ENCODE measurements at places on chromosomes 6 and 20.

DNA sequence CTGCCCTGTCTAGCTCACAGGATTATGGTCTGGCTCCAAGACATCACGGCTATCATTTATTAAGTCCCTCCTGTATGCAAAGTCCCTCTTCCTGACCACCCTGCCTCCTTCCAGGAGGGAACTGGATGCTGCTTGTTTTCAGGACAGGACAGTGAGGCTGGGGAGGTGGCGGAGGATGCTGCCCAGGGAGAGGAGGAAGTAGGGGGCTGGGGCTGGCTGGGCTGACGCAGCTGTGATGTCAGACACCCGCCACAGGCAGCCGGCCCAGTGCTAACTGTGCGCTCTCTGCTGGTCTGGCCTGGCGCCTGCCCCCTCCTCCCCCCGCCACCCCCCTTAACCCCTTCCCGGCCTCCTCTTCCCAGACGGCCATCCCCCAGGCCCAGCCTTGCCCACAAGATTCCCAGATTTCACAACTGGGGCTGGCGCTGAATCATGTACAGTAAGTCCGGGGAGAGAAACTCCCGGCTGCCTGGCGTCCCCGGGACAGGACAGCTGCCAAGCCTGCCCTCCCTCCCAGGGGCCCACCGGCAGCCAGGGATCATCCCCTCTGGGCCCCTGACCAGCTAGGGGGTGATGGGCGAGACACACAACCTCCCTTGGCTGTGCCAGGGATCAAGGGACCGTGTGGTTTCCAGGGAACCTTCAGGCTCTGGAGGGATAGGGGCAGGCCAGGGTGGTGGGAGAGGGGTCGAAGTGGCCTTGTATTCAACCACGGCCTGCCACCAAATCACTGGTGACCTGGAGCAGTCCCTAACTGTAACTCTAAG, 118.1 kb downstream of the CEBPB start:
- DNase-seq: no peak

DNA sequence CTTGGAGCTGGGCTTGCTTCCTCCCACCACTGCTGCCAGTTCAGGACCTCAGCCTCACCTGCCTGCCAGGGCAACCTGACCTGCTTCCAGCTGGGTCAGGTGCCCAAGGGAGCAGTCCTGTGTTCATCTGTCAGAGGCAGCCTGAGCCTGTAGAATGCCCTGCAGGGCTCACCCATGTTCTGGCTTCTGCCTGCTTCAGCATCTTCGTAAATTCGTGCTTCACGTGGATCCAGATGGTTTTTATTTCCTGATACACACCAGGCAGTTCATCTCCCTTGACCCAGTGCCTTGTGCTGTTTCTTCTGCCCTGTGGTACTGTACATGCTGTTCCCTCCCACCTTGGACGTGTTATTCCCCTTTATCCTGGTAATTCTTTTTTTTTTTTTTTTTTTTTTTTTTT, 50.2 kb downstream of the ARID1B start:
- DNase-seq: no peak

DNA sequence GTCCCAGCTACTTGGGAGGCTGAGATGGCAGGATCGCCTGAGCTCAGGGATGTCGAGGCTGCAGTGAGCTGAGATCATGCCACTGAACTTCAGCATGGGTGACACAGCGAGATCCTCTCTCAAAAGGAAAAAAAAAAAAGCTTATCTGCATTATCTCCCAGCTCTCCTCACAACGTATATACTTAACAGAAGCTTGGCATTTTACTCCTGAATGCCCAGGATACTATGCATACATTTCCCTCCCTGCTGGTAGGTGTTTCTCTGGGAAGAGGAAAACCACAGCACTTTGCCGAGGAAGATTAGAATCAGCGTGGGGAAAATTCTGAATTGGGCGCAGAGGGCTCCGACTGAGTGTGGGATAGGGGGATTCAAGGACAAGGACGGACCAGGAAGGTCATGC, 800.6 kb downstream of the DHX35 start:
- DNase-seq: no peak

- DNase-seq: no peak
Measured at GRCh38 chr6:83463886-83464285, 33.0 kb upstream of the ME1 start.

- no peak for DNase-seq
Measured at GRCh38 chr6:2734488-2735166, 16.1 kb downstream of the MYLK4 start.

GRCh38 chr6:153059757-153060156, 57.2 kb upstream of the MTRF1L start:
- no peak for DNase-seq

GRCh38 chr6:82056567-82056966, 191.0 kb downstream of the IBTK start:
- no peak for DNase-seq

GRCh38 chr6:110053395-110054240, 75.5 kb downstream of the GPR6 start:
- DNase-seq: peak; percentile 23

- no peak for DNase-seq
Measured at GRCh38 chr6:44481760-44482159, 94.3 kb downstream of the CDC5L start.

DNA sequence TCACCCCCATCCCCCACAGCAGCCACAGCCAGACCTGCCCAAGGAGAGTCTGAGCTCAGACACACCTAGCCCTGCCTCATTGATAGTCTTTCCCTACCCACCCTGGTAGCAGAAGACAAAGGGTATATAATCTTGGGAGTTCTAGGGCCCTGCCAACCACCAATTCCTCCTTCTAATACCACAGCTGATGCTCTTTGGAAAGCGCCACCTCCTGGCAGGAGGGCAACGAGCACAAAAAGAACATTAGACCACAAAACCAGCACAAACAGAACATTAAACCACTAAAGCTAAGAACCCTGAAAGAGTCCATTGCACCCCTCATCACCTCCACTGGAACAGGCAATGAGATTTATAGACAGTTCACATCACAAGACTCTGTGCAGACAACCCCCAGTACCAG, 195.8 kb upstream of the FUT9 start:
- no peak for DNase-seq

- DNase-seq: no peak
Measured at GRCh38 chr20:58678806-58679205, 13.8 kb upstream of the NPEPL1 start.

DNA sequence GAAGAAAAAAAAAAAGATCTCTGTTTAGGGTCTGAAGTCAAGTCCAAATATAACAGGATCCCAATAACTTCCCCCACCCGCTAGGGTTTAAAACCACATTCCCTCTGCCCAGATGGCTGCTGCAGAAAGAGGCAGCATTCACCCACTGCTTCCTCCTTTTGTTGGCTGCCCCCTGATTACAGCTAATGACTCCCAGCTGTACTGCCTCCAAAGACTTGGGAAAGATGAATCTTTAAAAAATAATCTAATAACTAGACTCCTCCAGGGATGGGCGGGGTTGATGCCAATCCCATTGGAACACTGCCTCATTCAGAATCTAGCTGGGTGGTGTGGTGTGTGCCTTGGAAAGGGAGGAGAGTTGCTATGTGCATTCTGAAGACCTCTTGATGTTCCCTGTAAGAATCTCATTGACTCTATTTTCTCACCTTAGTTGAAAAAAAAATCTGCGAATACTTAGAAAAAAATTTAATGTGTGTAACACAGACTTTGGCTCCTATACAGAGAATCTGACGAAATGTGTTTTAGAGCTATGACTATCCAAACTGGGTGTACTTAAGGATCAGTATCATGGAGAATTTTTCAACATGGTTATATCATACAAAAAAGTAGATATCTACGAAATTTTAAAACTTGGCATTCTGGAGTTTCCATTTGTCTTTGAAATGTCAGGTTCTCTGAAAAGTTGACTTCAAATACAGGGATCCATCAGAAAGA, 174.0 kb downstream of the RNF144B start:
- DNase-seq: no peak

DNA sequence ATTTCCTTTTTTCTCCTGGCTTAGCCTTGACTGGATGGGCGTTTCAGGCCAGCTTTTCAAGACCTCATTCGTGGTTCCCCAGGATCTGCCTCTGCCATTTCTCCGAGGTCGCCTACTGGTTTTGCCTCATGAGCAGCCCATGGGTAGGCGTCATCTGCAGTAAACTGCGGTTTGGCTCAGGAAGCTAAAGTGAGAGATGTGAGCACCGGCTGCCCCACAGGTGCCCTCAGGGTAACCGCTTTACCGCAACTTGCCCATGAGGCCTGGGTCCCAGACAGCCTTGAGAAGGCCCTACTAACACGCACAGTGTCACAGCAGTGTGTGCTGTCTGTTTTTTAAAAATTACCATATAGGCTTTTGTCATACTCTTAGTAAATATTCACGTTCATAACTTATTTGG, 53.4 kb upstream of the TBXT start:
- no peak for DNase-seq

DNA sequence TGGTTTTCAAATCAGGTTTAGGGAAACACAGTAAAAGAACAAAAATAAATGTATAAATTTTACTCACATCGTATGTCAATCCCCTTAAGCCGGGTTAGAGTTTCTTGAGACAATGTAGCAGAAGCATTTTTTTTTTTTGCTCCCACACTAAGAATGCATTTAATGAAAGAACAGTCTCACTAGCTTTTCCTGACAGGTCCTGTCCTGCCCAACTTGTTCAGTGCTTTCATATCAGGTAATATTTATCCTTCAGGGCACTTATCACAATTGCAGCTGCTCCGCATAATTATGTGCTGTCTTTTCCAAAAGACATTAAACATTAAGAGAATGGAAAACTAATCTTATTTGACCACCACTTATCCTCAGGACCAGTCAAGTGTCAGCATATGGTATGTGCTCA, 632.0 kb downstream of the HTR1B start:
- DNase-seq: no peak

- no peak for DNase-seq
Measured at GRCh38 chr20:51801122-51801822, 1.0 kb downstream of the SALL4 start.

DNA sequence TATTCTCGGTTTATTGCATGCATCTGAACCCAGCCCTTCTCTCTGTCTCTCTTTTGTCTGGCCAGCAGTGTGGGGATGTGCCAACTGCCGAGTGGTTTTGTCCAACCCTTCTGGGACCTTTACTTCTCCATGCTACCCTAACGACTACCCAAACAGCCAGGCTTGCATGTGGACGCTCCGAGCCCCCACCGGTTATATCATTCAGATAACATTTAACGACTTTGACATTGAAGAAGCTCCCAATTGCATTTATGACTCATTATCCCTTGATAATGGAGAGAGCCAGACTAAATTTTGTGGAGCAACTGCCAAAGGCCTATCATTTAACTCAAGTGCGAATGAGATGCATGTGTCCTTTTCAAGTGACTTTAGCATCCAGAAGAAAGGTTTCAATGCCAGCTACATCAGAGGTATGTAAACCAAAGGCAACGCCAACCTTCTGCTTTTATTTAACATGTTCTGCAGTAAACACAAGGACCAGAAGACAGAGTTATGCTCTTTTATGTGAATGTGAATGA, 65.8 kb downstream of the ADGRG6 start:
- DNase-seq: no peak

GRCh38 chr6:45420083-45420908, 42.6 kb upstream of the SUPT3H start:
- DNase-seq: peak; percentile 27

DNA sequence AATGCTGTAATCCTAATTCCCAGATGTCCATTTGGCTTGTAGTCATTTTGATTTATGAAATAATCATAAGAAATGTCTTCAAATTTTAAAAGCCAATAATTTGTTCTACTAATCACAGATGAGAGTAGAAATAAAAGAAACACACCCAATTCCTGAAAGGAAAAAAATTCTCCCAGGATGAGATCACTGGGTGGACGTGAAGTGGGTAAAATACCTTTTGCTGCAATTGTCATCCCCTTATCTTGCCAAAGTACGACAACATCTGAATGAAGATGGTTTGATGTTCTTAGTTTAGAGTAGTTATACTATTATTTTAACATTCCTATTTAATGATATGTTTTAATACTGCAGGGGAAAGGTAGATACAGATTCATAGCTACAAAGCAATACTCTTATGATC, 33.7 kb downstream of the MTHFD1L start:
- DNase-seq: no peak

- DNase-seq: no peak
Measured at GRCh38 chr20:35515949-35516645, 13.4 kb downstream of the C20orf173 start.

GRCh38 chr6:105839266-105839665, 246.9 kb upstream of the PRDM1 start:
- no peak for DNase-seq

DNA sequence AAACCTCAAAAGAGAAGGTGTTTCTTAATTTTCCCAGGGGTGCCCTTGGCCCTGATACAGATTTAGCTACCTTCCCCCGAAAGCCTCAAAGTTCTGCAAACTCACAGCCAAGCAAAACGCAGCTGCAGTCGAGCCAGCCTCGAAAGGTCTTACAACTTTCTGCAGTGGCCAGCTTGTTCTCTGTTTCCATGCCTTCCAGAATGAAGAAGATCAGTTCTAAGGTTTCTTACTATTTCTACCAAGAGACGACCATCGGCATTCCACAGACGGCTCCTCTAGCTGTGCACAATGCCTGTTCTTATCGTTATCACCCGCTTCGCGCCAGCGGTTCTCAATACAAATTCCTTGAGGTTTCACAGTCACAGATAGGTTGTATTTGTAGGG, 28.5 kb upstream of the CCR6 start:
- DNase-seq: no peak

- DNase-seq: no peak
Measured at GRCh38 chr20:10423735-10424134, 10.3 kb downstream of the MKKS start.

GRCh38 chr6:148711833-148712654, 34.8 kb upstream of the UST start:
- no peak for DNase-seq

DNA sequence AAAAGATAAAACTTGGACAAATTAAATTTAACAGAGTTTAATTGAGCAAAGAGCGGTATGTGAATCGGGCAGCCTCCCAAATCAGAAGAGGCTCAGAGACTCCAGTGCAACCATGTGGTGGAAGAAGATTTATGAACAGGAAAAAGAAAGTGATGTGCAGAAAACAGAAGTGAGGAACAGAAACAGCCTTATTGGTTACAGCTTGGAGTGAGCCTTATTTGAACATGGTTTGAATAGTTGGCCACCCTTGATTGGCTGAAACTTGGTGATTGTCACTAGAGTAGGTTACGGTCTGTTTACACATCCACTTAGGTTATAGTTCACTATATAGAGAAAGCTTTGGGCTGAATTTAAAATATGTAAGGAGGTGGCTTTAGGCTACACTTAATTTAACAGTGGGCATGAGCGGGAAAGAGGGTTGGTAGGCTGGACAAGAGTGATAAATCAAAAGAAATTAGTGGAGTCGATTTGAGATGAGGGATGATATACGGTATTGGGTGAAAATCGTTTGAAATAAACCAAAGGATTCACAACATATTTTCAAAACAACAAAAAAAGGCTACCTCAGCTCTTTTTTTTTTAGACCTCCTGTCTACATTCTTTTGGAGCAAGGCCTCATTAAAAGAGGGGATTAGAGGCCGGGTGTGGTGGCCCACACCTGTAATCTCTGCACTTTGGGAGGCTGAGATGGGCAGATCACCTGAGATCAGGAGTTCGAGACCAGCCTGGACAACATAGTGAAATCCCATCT, 84.3 kb upstream of the PREP start:
- DNase-seq: peak; percentile 40

DNA sequence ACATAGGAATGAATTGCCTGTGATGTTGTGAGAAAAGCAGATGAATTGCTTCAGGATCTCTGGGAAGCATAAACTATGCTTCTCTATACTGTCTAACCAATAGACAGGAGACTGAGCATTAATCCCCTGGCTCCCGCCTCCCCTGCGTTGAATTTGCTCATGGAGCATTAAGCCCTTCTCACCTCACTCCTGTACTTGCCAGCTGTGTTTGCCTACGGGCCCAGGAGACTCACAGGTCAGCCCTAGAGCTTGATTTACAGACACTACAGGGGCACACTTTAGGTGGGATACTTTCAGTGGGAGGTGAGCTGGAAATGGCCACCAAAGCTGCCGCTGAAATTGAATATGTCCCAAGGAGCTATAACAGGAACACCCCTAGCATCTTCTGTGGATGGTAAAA, 418.7 kb downstream of the CBLN4 start:
- DNase-seq: no peak

All from T-helper 2 cell (primary cell).